Breast epithelium (tissue), 4 donors: ENCODE measurements at places on chromosomes 3 and 15.

- DNase-seq = no peak
Measured at GRCh38 chr15:58318517-58318916, 113.3 kb upstream of the LIPC start.

- no peak for DNase-seq
Measured at GRCh38 chr3:179495483-179495882, 44.2 kb upstream of the GNB4 start.

DNA sequence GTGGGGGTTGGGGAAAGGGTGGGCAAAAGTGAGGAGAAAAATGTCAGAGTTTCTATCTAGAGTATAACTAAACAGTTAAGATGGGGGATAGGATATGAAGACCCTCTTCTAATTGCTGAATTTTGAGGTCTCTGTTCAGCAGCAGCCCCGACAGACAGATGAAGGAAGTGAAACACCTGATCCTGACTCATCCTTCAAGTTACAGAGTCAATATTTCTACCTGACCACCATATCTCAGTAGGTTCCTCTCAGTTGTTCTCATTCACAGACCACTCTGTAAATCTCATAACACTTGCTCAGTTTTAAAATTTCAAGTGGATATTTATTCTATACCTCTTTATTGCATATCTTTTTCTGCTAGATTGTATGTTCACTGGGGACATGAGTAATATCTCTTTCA lies 69.5 kb downstream of the CCDC54 start:
- no peak for DNase-seq

DNA sequence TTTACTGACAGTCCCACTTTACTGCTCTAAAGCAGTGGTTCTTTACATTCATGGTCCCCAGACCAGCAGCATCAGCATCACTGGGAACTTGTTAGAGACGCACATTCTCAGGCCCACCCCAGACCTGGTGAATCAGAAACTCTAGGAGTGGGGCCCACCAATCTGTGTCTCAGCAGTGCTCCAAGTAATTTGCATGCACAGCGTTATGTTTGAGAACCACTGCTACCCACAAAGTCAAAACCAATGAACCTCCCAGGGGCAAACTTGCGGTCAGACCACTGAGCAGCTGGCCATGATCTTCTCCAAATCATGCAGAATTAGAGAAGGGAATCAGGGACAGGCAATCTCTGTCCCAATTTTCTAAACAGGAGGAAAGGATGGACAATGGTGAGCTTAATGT lies 58.5 kb downstream of the ST8SIA2 start:
- no peak for DNase-seq

DNA sequence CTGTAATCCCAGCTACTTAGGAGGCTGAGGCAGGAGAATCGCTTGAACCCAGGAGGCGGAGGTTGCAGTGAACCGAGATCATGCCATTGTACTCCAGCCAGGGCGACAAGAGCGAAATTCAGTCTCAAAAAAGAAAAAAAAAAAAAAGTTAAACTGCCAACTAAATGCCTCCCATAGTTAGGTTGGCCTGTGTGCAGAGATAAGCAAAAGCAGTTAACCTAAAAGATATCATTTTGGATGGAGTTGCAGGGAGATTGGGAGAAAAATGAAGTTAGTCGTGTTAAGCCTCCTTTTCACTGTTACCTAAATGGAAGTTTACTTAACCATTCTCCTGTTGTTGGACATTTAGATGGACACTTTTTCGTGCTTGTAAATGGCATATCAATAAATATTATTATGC lies 11.4 kb upstream of the FETUB start:
- DNase-seq = no peak
